Motor neuron (in vitro differentiated cells): ENCODE measurements at places on chromosomes 7 and 10. TPM values are rescaled to one million over a fixed set of nuclear protein-coding genes. Genes with fewer than 3 reads are reported as not detected.

Gene RPEL1
- total RNA-seq = not detected in 2 replicates

Gene JCAD
- 2.8 and 3.9 TPM in 2 replicates for total RNA-seq

Gene LIPM
- total RNA-seq = not detected in 2 replicates

Gene PRPF18
- total RNA-seq = 27.5 and 29.6 TPM in 2 replicates

Gene SEMA3C
- total RNA-seq = 219 and 249 TPM in 2 replicates

Gene GRID1
- total RNA-seq = 5.0 and 5.2 TPM in 2 replicates

Gene C7orf57
- 0.16 and 0.46 TPM in 2 replicates for total RNA-seq
